A549 (cell line): ENCODE measurements at places on chromosomes 6 and 20.

- no peak for DNase-seq
Measured at GRCh38 chr6:4756247-4756646, 20.0 kb upstream of the CDYL start.

DNA sequence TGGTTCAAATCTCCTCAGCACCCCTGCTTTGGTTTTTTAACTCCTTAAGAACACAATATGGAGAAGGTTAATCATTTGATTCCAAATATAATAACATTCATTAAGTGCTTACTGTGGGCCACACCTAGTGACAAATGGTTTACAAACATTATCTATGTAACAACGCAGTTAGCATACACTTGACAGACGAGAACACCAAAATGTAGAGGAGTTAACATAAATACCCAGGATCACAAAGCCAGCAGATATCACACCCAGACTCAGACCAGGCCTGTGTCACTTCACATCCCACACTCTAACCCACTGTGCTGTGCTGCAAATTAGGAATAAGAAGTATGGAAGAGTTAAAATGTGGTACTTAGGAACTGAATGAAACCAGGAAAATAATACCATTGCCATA lies 82.9 kb downstream of the AGPAT4 start:
- no peak for DNase-seq

DNA sequence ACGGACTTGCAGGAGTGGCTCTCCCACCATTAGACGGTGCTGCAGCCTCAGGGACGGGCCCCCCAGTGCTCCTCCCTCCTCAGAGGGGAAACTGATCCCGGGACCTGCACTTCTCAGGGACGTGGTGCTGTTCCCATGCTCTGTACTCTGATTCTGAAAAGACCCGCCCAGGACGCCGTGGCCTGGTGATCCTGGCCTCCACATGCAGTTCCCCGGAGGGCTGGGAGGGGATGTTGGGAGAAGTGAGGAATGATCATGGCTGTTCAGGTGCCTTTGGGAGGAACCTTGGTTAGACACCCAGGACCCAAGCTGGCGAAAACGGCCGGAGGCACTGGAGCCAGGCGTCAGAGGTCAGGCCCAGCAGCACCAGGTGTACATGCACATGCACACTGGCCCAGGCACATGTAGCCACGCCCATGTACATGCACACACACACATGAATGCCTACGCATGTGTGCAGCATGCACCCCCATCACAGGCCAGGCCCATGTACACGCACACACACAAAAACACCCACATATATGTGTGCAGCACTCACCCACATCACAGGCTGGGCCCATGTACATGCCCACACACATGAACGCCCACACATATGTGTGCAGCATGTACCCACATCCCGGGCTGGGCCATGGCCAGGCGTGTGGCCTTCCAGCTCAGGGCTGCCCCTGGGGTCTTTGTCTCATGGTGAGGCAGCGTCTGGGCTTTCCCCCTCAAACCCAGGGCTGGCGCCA lies 52.6 kb upstream of the DACT2 start:
- no peak for DNase-seq

DNA sequence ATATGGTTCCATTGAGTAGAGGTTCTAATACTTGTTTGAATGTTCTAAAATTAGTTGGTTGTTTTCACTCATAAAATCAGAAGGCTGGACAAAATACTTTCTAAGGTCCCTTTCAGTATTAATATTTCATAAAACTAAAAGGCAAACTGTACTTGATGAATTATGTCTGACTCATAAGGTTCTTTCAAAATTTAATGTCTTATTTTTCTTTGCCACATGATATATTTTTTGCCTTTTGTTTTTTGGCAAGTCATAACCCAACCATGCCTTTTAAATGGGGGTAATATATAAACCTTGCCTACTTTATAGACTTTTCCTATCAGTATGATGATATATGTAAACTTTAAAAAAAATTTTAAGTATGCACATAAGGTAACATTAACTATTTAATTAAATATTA lies 244.7 kb downstream of the PTPRK start:
- DNase-seq: no peak

- no peak for DNase-seq
Measured at GRCh38 chr6:127456465-127456864, 2.7 kb downstream of the KIAA0408 start.

DNA sequence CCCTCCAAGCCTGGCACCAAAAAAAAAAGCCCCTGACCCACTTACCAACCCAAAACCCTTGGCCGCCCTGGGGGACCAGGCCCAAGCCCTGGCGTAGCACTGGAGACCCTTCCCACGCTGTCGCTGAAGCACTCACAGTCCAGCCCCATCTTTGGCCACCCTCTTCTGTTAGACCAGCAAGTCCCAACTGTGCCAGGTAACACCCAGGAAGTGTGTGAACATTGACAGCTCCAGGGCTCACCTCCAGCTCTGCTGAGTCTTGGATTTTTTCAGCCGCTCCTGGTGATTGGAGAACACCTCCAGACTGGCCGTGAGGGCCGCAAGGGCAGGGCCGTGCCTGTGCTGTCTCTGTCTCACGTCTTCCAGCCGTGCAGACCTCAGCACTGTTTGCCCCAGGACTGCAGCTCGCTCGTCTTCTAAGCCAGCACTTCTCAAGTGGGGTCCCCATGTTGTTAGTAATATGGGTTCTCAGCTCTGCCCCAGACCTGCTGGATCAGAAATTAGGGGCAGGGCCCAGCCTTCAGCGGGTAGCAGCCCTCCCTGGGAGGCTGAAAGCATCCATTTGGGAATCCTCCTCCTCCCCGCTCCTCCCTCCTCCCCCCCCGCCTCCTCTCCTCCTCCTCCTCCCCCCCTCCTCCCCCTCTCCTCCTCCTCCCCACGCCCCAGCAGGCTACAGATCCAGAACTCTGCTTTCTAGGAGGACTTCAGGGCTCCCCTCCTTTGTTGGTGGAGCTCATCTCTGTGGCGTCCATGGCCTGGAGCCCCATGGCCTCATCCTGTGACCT lies 18.1 kb downstream of the NPEPL1 start:
- DNase-seq: no peak

DNA sequence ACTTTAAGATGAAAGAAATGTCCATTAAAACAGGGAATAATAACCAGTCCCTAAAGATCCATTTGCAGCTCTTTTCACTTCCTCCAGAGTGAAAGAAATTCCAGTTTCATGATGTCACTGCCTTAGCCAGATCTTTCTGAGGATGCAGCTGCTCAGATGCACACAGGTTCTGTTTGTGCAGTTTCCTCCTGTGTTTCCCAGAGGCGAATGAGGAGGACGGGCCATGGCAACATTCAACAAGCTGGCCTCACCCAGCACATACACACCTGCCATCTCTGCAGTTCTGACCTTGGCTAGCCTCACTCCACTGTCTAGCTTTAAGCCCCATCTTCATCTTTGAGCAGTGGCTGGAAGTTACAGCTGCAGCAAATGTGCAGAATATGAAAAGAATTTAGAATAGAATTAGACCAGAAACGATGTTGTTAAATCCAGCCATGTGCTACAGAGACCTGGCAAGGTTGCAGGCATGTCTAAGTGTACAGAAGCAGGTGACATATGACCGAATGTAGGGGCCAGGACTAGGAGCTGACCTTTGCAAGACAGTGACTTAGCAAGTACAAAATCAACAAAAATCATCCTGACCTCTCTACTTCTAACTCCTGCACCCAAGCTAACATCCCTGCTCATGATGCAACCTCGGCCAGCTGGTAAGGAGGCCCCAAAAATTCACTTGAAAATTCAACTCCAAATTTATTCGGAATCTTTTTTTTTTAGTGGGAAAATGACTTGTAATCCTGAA lies 35.0 kb downstream of the FAM50B start:
- DNase-seq: peak; percentile 60

GRCh38 chr20:18103497-18103896 lies 34.2 kb upstream of the KAT14 start:
- DNase-seq: no peak

GRCh38 chr6:125255201-125255600 lies 46.6 kb downstream of the HDDC2 start:
- DNase-seq: no peak

GRCh38 chr6:37503309-37503965 lies 3.7 kb upstream of the CCDC167 start:
- DNase-seq: no peak

DNA sequence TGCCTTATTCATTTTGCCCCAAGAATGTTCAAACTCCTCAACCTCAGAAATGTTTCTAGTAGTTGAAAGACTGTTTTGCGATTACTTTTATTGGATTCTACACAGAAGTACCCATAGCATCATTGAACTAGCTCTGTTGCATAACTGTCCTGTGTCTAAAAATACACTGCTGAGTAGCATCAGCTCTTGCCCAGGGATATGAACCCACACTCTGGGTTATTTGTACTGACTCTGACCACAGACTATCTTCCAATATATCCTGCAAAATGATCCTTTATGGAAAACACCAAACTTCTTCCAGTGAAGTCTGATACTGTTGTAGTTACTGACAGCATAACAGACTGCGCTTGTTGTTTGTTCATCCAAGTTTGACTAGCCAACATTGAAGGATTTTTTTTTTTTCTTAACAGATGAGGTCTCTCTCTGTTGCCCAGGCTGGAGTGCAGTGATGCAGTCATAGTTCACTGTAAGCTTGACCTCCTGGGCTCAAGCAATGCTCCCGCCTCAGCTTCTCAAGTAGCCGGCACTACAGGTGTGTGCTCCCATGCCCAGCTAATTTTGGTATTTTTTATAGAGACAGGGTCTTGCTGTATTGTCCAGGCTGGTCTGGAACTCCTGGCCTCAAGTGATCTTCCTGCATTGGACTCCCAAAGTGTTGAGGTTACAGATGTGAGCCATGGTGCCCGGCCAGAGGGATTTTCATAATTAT lies 49.9 kb downstream of the TULP4 start:
- DNase-seq: no peak

- DNase-seq: no peak
Measured at GRCh38 chr20:62777528-62777830, 18.8 kb upstream of the MRGBP start.

DNA sequence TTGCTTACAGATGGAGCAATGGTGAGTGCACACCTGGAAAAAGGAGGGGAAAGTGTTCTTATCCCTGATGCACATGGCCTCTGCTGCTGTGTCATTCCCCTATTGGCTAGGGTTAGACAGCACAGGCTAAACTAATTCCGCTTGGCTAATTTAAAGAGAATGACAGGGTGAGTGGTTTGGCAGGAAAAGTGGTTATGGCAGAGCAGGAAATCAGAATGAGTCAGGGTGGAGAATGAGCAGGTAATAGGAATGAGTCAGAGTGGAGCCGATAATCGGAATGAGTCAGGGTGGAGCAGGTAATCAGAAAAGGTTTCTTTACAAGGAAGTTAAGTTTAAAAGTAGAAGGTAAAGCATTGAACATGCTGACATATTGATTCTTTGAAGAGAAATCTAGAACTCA lies 355.5 kb upstream of the HTR1E start:
- DNase-seq: no peak

GRCh38 chr6:113994934-113995342 lies 24.0 kb upstream of the HDAC2 start:
- DNase-seq: peak; percentile 80

- no peak for DNase-seq
Measured at GRCh38 chr6:10276106-10276505, 138.8 kb downstream of the TFAP2A start.

GRCh38 chr6:35557239-35557638 lies 44.5 kb upstream of the TULP1 start:
- DNase-seq: no peak

- DNase-seq: no peak
Measured at GRCh38 chr6:87660226-87660911, 41.7 kb downstream of the AKIRIN2 start.

GRCh38 chr6:54057058-54057457 lies 54.2 kb upstream of the MLIP start:
- DNase-seq: no peak

- DNase-seq: no peak
Measured at GRCh38 chr6:25477006-25477590, 174.9 kb upstream of the SCGN start.

DNA sequence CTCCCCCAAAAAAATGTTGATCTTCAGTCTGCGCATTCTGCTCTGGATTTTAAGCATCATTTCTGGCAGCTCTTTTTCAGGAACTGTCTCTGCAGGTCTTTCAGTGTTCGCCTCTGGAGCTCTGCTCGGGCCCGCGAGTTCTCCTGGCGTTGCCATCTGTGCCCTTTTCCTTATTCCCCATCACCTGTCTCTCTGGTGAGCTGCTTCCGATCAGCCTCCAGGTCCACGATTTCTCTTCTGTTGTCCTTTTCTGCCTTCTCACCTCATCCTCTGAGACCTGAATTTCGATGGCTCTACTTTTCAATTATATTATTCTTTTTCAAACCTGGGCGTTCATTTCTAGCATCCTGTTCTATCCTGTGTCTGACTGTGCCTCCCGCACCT lies 590 bp upstream of the MAP1LC3A start:
- DNase-seq: no peak

- DNase-seq: no peak
Measured at GRCh38 chr6:6230286-6230685, 90.2 kb downstream of the F13A1 start.

- no peak for DNase-seq
Measured at GRCh38 chr6:29726001-29726400, 2.8 kb downstream of the HLA-F start.

DNA sequence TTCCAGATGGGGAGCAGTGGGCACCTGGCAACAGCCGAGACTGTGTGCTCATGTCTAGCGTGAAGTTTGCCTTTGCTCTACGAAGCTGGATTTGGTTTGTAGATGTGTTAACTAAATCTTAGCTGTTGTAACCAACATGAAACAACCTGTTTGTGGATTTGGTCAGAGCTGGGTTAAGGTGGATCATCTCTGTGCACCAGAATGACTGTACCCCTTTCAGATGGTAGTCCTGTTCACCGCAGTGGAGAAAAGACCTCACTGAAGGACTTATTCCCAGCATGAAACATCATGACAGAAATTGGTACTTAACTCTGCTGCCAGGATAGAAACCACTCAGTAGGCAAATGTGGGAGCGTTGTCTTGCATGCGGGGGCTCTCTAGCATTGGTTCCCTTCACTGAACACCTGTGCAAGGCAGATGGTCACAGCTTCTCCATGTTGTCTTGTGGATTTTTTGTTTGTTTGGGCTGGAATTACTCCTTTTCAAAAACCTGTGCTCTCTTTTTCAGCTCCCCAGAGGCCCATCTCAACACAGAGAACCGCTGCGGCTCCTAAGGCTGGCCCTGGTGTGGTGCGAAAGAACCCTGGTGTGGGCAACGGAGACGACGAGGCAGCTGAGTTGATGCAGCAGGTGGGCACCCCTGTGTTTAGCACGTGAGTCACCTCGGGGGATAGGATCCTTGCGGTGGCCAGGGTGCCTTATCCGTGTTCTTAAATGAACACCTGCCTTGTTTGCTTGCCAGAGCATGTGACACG lies 19.3 kb upstream of the EFCAB8 start:
- no peak for DNase-seq

- DNase-seq: peak; percentile 70
Measured at GRCh38 chr6:131954775-131955107, 3.6 kb upstream of the CCN2 start.

- DNase-seq: no peak
Measured at GRCh38 chr6:137715589-137716045, 151.4 kb upstream of the TNFAIP3 start.

DNA sequence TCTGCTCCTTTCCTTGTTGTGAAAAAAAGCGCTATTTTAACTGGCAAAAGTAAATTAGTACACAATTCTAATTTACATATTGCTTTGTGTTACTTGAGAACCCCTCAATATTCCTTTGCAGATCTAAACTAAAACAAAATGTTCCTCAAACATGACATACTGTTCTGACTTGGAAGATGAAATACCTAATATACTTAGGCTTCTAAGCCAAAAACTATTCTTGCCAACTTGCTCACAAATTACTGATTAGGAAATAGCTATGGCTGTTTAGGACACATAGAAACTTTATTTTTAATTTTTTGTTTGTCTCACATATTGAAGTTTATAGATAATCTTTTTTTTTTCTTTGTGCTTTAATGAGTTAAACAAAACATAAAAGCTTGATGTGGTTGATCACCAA lies 542.2 kb downstream of the GRIK2 start:
- DNase-seq: no peak
